ENCODE measurements at places on chromosomes 4 and X.
A peak's percentile ranks its signal among the peaks of the same experiment; 100 is the strongest.

DNA sequence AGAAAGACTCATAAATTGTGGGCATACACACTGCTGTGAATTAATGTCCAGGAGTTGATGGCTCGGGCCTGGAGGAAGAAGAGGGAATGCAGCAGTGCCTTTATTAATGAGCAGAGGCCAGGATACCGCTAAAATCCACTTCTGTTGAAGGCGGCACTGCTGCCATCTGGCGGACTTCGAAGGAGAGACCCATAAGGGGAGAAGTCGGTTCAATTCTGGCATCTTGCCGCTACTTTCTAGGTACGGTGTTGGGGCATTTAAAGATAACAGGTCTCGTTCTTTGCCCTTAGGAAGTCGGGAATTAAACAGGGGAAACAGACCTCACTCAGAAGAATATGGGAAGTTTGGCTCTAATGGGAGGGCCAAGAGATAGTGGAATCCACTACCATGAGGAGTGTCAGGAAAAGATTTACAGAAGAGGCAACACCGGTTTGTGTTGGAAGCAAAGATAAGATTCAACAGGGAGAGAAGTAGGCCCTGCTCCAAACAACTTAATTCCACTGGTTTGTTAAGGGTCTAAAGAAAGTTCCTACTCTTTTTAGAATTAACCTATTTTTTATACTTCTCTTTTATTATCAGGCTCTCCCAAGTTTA lies 133.6 kb upstream of the GIMD1 start:
- no peaks in the 10 kb centered on the region for H3K4me1 ChIP-seq
- H3K27ac ChIP-seq: no peak overlapping the region
- DNase-seq: peak; percentile 77

- peak; percentile 68 for DNase-seq
- H3K4me1 ChIP-seq: no peaks in the 10 kb centered on the region
- H3K27ac ChIP-seq: no peak overlapping the region
- H3K4me3 ChIP-seq: no peak overlapping the region
- H3K27me3 ChIP-seq: no peaks in the 10 kb centered on the region
Measured at GRCh38 chrX:78650906-78651437, 8.2 kb downstream of the RTL3 start.

GRCh38 chr4:170030121-170030520 lies 3.9 kb upstream of the MFAP3L start:
- no peaks in the 10 kb centered on the region for H3K36me3 ChIP-seq
- H3K4me3 ChIP-seq: no peak overlapping the region
- no peak for DNase-seq
- H3K27me3 ChIP-seq: peaks cover 20% of the 10 kb centered on the region
- no peak overlapping the region for H3K27ac ChIP-seq

- no peak overlapping the region for H3K4me3 ChIP-seq
- DNase-seq: no peak
Measured at GRCh38 chr4:137523329-137523728, 9.0 kb downstream of the PCDH18 start.

- H3K4me1 ChIP-seq: no peaks in the 10 kb centered on the region
- no peak overlapping the region for H3K27ac ChIP-seq
- H3K36me3 ChIP-seq: no peaks in the 10 kb centered on the region
- H3K4me3 ChIP-seq: no peak overlapping the region
Measured at GRCh38 chr4:27973056-27973455, 1112.4 kb downstream of the STIM2 start.

DNA sequence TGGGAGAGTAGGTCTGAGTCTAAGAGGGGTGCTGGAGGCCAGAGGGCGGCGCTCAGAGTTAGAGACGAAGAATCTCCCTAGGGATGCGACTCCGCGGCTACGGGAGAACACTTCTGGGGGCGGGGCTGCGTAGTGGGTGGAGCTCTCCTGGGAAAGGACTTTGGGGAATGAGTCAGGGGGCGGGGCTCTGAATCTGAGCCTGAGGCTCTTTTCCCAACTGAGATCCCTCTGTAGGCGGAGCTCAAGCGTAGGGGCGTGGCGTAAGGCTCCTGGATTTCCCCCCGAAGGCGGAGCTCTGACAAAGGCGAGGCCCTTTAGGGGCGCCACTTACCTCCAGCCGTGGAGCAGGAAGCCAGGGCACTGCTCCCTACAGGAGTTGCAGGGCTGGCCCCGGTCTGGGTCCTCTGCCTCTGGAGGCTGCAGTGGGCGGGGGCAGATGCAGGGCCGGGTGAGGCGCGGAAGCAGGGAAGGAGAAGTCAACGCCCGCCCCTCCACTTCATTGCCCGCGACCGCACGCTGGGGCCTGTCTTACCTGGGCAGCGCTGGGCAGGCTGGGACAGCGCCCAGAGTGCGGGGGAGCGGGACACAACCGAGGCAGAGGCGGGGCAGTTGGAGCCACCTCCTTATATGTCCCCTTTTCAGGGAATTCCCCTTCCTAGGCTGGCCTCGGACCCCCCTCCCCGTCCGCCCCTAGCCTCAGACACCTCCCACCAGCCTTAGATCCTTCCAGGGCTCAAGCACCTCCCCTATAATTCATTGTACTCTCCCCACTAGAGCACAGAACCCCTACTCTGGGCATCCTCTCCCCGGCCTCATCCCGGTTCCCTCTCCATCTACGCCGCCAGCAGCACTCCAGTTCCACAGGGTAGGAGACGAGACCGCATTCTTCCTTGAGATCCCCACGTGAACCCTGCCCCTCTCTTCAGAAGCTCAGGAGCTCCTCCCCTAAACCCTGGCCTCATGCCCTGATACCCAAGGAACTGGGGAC lies 1.6 kb downstream of the PRICKLE3 start:
- peak overlapping the region; percentile 72 for H3K27ac ChIP-seq
- peak overlapping the region; percentile 22 for H3K4me3 ChIP-seq

GRCh38 chr4:147461161-147461560 lies 19.7 kb upstream of the EDNRA start:
- H3K36me3 ChIP-seq: no peaks in the 10 kb centered on the region
- no peaks in the 10 kb centered on the region for H3K27me3 ChIP-seq

- no peak overlapping the region for H3K4me3 ChIP-seq
- DNase-seq: peak; percentile 20
- H3K36me3 ChIP-seq: no peaks in the 10 kb centered on the region
- no peak overlapping the region for H3K27ac ChIP-seq
- no peaks in the 10 kb centered on the region for H3K27me3 ChIP-seq
- H3K4me1 ChIP-seq: no peaks in the 10 kb centered on the region
Measured at GRCh38 chr4:64713256-64713840, 304.1 kb upstream of the TECRL start.

GRCh38 chr4:90495936-90496335 lies 368.7 kb downstream of the CCSER1 start:
- DNase-seq: no peak
- H3K36me3 ChIP-seq: no peaks in the 10 kb centered on the region
- no peak overlapping the region for H3K27ac ChIP-seq
- H3K4me1 ChIP-seq: no peaks in the 10 kb centered on the region
- no peaks in the 10 kb centered on the region for H3K27me3 ChIP-seq

Measured in cardiac muscle cell (in vitro differentiated cells and primary cell).